ENCODE measurements at places on chromosomes 6 and 20.
A peak's percentile ranks its signal among the peaks of the same experiment; 100 is the strongest.

GRCh38 chr6:1296542-1296941, 15.4 kb upstream of the FOXQ1 start:
- no peak for DNase-seq

DNA sequence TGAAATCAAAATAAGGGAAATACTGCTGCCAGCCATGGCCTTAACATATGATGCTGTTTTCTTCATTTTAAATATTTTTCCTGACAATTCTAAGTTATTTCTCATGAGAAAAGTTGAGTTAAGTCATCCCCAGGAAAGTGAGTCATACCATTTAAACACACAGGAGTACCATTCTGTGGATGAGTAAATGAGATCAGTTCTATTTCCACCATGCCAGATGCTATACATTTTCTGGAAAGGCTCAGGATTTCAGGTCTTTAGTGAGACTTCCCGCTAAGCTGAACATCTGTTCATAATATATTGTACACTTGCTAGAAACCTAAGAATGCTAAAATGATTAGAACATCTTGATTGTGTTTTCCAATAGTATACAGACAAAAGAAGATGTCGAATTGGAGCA, 256.2 kb upstream of the MANEA start:
- DNase-seq, result no peak

DNA sequence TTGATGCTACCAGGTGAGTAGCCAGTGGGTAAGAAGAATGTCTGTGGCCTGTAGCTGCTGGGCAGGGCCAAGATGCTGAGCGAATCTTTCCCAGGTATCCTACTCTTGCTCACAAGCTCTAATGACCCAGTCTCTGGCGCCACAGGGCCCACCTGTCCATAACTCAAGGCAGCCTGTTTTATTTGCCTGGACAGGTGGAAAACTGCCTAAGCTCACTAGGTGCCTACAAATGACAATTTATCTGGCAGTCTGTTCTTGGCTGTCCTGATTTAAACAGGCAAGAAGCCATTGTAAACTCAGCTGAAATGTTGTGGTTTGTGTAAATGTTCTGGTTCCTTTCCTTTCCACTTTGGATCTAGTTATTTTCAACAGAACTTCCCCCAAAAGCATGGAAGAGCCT, 113.3 kb downstream of the TCP11 start:
- no peak for DNase-seq

DNA sequence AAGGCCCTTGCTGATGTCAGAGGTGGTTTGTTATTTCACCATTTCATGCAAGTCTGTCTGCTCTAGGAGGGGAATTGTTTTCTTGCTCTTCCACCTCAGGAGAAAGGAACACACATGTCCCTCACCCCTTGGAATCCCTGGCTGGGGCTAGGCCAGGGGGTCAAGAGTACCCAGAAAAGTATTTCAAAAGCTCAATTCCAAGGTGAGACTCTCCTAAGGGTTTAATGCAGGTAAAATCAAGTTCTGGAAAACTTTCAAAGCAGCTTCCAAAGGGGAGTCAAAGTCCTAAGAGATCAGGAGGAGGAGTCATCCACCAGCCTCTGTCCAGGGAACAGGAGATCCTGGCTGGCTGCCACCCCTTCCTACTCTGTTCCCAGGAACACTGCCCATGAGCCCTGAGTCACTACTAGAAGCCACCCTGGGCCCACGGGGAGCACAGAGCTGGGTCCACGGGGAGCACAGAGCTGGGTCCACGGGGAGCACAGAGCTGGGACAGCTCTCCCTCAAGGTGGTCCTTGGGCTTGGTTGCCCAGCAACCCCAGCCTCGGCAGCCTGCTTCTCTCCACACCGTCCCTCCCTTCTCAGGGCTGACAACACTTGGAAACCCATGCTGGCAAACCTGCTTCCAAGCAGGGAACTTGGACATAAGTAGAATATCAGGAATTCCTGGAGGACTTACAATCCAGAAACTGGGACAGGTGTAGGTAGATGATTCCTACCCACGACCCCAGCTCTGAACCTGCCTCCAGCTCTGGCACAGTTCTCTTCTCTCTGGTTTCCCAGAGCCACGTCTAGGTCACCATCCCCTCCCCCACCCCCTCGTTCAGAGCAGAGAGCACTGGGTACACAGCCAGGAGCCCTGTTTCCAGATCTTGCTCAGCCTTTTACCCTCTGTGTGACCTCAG, 35.3 kb upstream of the CDKN1A start:
- no peak for DNase-seq

GRCh38 chr20:5947276-5947675, 3.1 kb downstream of the TRMT6 start:
- peak; percentile 44 for DNase-seq
